ENCODE measurements at places on chromosomes 6 and 20.

- no peak for DNase-seq
Measured at GRCh38 chr6:155024391-155025027, 29.4 kb downstream of the TIAM2 start.

DNA sequence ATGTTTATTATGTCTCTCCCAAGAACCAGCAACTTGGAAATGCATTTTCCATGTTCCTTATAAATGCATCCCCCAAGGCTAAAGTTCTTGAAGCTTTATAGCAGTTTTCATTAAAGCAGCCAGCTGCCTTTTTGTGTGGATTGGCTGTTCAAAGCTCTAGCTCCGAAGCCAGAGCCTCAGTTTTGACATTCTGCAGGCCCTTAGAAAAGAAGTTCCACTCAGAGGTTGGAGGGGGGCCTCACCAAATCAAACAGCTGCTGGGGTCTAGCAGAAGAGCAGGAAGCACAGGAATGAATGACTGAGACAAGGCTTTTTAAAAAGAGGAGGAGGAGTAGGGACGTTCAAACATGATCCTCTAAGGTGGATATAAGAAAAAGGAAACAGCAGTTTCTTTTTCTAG is 4.2 kb upstream of the POU3F2 start:
- no peak for DNase-seq

DNA sequence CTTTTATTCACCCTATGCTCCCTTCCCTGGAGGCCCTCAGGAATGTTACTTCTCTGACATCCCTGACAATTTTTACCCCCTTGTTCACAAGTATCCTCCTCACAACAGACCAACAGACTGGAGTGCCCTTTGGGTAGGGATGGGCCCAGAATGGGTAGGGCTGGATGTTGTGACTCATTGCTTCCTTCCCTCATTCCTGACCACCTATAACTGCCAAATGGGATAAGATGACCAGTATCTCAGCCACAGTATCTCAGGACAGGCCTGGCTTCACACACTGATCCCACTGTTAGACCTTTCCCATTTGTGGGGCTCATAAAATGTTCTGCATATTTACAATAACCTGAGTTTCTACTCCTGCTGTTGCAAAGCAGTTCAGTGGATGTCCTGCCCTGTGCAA is 223.0 kb upstream of the LRFN2 start:
- no peak for DNase-seq

DNA sequence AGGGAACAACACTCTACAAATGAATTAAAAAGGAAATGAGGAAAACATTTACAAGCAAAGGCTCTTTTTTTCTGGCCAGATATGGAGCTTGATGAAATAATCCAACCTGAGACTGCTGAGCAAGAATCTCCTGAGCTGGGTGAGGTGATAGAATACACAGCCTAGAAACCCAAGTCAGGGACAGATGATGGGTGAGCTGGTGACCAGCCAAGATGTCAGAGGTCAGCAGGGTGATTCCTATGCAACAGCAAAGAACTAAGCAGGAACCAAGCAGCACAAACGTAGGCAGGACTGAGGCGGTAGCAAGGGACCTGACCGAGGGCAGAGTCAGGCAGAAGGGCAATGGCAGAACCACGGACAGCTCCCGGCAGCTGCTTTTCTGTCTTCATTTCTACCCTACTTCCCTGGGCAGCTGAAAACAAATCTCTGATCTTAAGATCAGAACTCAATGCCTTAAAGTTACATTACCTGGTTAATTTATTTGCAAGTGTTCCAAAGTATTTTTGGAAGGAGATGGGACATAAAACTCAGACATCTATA is 75.1 kb downstream of the CDC40 start:
- no peak for DNase-seq

- DNase-seq: no peak
Measured at GRCh38 chr20:8242827-8243724, 111.0 kb downstream of the PLCB1 start.

All from stimulated activated CD4-positive, alpha-beta T cell treated with anti-CD3 and anti-CD28 coated beads, Interleukin-2, amount 100 ng/mL, for 24 hours (primary cell).